ENCODE measurements at places on chromosomes 3 and 15.
A peak's percentile ranks its signal among the peaks of the same experiment; 100 is the strongest.

GRCh38 chr15:35312344-35312743 lies 227.2 kb upstream of the NANOGP8 start:
- DNase-seq, result no peak

GRCh38 chr3:8166014-8166413 lies 335.6 kb upstream of the LMCD1 start:
- DNase-seq, result no peak

- DNase-seq, result peak; percentile 69
Observed at GRCh38 chr3:15796771-15797641, 773 bp downstream of the ANKRD28 start.

DNA sequence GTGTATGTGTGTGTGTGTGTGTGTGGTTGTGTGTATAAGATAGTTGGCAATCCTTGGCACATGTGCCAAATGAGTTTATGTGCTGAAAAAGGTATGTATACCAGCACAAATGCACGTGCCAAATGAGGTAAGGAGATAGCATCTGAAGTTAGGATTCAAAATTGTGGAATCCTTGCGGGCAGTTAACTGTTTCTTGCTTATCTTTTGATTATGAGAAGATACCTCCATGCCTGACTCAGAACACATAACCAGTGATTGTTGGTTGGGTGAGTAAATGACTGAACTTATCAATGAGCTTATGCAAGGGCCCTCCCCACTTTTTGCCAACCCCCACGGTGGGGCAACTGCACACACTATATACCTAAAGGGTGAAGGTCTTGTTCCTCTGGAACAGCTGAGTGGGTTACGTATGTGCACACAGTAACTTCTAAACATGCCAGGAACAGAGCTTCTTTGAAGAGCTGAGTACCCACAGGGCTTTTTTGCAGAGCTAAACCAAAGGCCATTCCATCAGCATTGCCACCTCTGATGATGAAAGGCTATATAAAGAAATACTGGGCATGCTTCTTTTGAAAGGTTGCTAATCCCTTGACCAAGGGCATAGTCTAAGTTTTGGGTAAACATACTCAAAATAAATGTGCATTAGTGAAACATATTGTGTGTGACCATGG lies 60.1 kb downstream of the MEIS2 start:
- DNase-seq, result no peak

- peak; percentile 69 for DNase-seq
Observed at GRCh38 chr3:151156618-151157216, 46.3 kb downstream of the GPR171 start.

DNA sequence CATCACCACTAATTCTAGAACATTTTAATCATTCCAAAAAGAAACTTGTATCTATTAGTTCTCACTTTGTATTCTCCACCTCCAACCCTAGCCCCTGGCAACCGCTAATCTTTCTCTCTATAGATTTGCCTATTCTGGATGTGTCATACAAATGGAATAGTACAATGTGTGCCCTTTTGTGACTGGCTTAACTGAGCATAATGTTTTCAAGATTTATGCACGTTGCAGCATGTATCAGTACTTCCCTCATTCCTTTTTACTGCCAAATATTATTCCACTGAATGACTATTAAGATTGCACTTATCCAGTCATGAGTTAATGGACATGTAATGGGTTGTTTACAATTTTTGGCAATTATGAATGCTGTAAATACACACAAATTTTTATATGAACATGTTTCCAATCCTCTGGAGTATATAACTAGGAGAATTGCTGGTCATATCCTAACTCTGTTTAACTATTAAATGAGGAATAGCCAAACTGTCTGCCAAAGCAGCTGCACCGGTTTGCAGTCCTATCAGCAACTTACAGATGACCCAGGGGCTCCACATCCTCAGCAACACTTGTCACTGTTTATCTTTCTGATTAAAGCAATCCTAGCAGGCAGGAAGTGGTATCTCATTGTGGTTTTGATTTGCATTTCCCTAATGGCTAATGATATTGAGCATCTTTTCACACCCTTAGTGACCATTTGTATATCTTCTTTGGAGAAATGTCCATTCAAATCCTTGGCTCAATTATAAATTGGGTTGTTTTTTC lies 42.9 kb downstream of the DCUN1D1 start:
- no peak for DNase-seq

DNA sequence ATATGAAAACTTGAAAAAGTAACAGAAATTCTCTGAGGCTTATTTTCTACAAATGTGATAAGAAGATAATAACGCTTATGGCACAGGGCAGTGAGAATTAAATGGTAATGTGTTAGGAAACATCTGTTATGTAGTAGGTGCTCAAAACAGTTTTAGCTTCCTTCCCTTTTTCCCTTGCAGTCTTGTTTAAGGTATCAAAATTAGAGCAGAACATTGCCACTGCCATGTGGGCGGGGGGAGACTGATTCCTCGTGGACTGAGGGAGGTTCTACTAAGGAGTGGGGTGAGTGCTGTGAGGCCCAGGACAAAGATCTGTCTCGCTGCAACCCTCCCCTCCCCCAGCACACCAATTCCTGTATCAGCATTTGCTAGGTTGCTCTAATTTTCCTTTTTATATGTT lies 702.4 kb downstream of the TUSC7 start:
- DNase-seq, result no peak

- DNase-seq, result no peak
Observed at GRCh38 chr3:58584690-58585004, 7.5 kb upstream of the FAM107A start.

GRCh38 chr15:55741833-55742497 lies 987 bp downstream of the PRTG start:
- DNase-seq, result peak; percentile 35

DNA sequence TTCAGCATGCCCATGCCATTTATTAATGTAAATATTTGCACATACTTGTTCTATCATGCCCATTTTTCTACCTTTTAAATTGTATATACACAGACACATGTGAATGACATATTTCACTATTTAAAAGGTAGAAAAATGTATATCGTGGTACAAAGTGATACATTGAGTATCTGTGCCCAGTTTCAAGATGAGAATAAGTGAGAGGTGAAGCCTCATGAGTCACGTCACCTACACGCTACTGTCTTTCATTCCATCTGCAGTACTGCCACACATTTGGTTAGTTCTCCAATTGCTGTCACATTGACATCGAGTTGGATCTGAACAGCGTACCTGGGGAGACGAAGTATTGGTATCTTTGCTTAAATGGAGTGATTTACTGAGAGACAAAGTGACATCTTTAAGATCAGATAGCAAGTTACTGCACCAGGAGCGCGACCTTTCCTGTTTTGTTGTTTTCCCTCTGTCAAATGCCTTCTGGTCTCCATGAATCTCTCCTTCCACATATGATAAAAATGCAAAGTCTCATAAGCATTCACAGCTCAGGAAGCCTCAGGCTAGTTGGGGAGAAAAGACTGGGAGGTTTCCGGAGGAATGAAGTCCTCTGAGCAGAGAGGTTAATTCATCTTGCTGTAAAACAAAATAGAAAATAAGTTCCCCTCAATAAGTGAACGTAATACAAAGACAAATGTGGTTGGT lies 12.0 kb downstream of the GREM1 start:
- no peak for DNase-seq

GRCh38 chr3:10836676-10837075 lies 20.6 kb downstream of the SLC6A11 start:
- no peak for DNase-seq

DNA sequence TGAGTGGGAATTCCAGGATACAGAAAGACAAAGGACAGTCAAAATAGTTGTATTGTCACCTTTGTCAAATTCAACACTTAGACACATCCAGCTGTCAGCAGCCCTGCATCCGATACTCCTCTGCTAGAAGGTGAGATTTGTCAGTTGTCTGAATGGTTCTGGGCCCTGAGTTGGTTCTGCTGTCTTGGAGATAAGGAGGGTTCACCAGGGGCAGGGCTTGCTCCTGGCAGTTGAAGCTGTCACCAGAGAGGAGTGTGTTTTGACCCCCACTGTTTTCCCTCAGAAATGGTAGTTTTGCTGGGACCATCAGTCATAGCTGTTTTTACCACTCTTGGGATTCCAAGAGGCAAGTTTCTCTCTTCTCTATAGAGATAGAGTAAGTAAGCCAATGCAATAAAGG lies 3.2 kb upstream of the KY start:
- no peak for DNase-seq

GRCh38 chr3:64406271-64406670 lies 181.0 kb upstream of the PRICKLE2 start:
- DNase-seq, result no peak

- peak; percentile 44 for DNase-seq
Observed at GRCh38 chr3:184874709-184875644, 63.0 kb downstream of the VPS8 start.

- DNase-seq, result peak; percentile 12
Observed at GRCh38 chr3:32117320-32117719, 10.9 kb downstream of the GPD1L start.

All from kidney tubule cell (primary cell).